ENCODE measurements at places on chromosomes 3 and 15.
A peak's percentile ranks its signal among the peaks of the same experiment; 100 is the strongest.

DNA sequence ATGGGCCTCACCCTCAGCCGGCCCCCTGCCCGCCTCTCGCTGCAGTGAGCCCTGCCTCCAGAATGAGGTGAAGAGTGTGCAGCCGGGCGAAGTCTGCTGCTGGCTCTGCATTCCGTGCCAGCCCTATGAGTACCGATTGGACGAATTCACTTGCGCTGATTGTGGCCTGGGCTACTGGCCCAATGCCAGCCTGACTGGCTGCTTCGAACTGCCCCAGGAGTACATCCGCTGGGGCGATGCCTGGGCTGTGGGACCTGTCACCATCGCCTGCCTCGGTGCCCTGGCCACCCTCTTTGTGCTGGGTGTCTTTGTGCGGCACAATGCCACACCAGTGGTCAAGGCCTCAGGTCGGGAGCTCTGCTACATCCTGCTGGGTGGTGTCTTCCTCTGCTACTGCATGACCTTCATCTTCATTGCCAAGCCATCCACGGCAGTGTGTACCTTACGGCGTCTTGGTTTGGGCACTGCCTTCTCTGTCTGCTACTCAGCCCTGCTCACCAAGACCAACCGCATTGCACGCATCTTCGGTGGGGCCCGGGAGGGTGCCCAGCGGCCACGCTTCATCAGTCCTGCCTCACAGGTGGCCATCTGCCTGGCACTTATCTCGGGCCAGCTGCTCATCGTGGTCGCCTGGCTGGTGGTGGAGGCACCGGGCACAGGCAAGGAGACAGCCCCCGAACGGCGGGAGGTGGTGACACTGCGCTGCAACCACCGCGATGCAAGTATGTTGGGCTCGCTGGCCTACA, 8.5 kb downstream of the GRM2 start:
- DNase-seq, result no peak

GRCh38 chr15:25830844-25831451, 32.2 kb downstream of the ATP10A start:
- DNase-seq, result peak; percentile 80

DNA sequence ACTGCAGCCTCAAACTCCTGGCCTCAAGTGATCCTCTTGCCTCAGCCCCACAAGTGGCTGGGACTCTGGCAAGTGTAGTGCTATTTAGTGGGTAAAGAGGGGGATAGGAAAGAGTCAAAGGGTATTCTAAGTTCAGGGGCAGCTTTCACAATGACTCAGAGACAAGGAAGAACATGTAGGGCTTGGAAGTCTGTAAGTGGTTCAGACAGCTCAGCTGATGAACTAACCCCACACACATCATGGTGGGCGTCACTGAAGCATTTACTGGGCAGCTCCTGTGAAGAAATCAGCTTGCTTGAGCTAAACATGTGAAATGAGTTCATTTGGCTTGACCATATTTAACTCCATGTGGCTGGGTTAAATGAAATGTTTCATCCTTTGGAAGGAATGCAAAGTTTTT, 34.6 kb upstream of the THSD4 start:
- DNase-seq, result no peak

DNA sequence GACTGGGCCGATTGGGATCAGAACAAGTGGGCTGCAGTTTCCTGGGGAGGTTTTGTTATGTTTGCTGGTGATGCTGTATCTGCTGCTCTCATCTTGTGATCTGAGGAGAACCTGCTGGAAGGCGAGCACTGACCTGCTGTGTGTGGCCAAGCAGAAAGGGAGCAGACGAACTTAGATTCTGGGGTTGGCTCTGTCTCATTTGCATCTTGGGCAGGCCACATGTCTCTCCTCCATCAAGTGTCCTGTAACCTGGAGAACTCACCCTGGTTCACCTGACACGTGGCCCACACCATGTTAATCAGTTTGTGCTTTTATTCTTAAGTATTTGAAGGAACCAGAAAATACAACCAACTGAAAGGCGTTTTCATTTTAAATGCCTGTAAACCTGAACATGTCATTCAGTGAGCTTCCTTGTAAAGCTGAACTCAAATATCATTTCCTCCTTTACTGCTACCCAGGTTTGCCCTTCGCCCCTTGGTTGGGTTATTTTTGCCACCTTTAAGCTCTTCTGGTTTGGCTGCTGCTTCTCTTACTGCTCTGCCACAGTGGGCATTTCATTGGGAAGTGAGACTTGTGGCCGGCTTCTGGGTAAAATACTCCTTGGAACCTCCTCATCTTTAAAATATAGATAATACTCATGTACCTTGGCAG, 33.5 kb upstream of the TRAK1 start:
- DNase-seq, result no peak

DNA sequence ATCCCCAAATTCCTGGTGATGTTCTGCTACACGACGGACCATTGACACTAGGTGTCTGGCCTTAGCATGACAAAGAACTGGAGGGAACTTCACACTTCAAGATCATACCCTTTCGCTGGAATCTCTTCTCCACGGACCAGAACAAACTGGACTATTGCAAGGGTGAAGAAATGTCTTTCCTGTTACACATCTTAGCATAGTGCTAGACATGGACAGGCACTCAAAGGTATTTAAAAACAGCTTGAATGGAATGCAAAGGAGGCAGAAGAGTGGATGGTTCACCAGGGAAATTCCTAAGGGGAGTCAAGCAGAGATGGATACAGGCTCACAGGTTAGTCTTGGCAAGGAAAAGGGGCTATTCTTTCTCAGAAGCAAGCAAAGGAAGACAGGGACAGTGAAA, 33.5 kb upstream of the PDZRN3 start:
- DNase-seq, result no peak

DNA sequence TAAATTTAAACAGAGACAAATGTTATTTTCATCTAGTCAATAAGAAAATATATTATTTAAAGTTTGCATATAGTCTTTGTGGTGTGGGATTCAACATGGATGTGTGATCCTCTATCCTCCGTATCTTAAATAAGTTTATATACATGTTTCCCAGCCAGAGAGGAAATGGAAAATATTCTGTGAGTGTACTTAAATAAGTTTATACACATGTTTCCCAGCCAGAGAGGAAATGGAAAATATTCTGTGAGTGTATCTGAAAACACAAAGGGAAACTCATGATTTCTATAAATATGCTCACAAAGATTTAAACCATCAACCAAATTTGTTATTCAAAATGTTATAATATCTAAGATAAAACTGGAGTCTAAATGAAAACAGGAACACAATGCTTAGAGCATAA, 110.0 kb upstream of the MELTF start:
- no peak for DNase-seq

GRCh38 chr15:41466711-41467110, 27.0 kb upstream of the ITPKA start:
- no peak for DNase-seq

DNA sequence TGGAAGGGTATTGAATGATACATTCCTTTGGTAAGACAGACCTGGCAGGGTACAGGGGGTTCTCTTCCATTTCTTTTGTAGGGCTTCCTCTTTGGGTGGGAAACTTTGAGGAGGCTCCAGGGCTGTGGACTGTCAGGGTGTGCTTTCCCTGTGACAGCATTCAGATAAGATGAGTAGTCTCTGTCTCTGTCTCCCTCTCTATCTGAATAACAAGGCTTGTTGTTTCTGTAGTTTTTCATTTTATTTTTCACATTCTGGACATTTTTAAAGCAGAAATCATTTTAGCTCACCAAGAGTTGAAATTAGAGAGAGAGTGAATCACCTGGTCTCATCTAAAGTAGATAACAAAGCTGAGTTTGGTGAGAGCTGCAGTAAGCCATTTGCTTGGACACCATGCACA, 100.8 kb upstream of the TPM1 start:
- no peak for DNase-seq

- DNase-seq, result no peak
Observed at GRCh38 chr3:87873136-87873535, 185.7 kb downstream of the CGGBP1 start.

GRCh38 chr3:168598250-168598649, 502.5 kb upstream of the GOLIM4 start:
- DNase-seq, result no peak

- DNase-seq, result no peak
Observed at GRCh38 chr15:91857772-91858171, 4.3 kb downstream of the SLCO3A1 start.

GRCh38 chr3:177320765-177321247, 123.5 kb upstream of the TBL1XR1 start:
- no peak for DNase-seq

DNA sequence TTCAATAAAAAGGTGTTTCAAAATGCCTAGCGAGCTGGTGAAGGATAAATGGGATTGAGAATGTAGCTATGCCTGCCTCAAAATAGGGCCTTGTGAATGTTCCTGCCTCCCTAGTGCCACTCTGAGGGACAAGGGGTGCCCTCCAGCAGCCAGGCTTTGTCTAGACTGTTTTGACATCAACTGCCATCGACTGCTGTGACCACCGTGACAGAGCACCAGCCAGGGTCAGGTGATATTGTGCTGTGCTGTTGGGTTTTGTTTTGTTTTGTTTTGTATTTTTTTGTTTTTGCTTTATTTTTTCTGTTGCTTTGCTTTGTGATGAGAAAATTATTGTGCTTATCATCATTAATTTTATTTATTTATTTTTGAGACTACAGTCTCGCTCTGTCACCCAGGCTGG, 144.8 kb downstream of the SMAD6 start:
- DNase-seq, result no peak

GRCh38 chr3:171236265-171237008, 209.9 kb upstream of the SLC2A2 start:
- DNase-seq, result no peak

DNA sequence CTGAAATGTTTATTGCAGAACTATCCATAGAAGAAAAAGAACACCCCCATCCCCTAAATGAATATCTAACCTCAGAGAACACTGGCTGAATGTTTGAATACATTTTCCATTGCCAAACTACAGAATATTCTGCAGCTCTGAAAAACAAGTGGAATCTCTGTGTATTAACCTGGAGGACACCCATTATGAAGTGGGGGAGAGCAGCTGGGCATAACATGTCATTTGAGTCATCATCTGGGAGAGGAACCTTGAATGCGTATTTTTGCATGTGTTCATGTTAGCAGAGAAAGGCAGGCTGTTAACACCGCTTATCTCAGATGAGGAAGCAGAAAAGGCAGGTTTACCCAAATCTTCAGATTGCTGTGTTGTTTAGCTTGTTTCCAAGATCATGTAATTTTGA, 31.5 kb downstream of the ESYT3 start:
- DNase-seq, result no peak

GRCh38 chr3:143727391-143727790, 120.9 kb downstream of the SLC9A9 start:
- DNase-seq, result no peak
